PC-9 (cell line): ENCODE measurements at places on chromosomes 6 and 20.

- peak; percentile 78 for DNase-seq
These were observed 960 bp downstream of the ATP9A start for GRCh38 chr20:51766994-51767866.

DNA sequence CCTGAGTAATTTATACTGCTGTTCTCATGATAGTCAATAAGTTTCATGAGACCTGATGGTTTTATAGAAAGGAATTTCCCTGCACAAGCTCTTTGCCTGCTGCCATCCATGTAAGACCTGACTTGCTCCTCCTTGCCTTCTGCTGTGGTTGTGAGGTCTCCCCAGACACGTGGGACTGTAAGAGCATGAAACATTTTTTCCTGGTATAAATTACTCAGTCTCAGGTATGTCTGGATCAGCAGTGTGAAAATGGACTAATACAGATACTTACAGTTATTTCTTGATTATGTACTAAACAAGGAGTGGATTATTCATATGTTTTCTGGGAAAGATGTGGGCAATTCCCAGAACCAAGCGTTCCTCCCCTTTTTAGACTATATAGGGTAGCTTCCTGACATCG is 1.9 kb upstream of the TRIM38 start:
- no peak for DNase-seq

DNA sequence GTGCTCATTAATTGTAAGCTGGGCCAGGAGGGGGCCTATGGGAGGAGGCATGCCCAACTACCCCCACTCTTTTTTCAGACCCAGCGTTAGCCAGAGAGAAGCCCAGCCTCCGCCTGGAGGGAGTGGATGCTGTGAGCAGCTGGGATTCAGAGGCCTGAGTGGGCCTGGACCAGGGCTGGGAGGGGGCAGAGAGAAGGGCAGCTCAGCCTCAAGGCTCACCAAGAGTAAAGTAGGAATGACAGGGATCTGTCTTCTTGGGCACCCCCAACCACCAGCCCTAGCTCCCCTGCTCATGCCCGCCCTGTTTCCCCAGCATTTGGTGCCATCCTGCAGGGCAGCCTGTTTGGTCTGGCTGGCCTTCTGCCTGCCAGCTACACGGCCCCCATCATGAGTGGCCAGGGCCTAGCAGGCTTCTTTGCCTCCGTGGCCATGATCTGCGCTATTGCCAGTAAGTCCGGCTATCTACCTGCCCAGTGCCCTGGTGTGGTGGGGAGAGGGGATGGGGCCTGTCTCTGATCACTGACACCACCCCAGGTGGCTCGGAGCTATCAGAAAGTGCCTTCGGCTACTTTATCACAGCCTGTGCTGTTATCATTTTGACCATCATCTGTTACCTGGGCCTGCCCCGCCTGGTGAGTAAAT is 6.8 kb downstream of the SLC29A1 start:
- DNase-seq = no peak

GRCh38 chr6:139349464-139350020 is 24.9 kb downstream of the CITED2 start:
- peak; percentile 5 for DNase-seq

- no peak for DNase-seq
These were observed 301.3 kb downstream of the TFAP2B start for GRCh38 chr6:51120016-51120415.

GRCh38 chr6:147441751-147442150 is 66.7 kb upstream of the SAMD5 start:
- no peak for DNase-seq

- DNase-seq = no peak
These were observed 2.1 kb downstream of the GOPC start for GRCh38 chr6:117600008-117600743.

DNA sequence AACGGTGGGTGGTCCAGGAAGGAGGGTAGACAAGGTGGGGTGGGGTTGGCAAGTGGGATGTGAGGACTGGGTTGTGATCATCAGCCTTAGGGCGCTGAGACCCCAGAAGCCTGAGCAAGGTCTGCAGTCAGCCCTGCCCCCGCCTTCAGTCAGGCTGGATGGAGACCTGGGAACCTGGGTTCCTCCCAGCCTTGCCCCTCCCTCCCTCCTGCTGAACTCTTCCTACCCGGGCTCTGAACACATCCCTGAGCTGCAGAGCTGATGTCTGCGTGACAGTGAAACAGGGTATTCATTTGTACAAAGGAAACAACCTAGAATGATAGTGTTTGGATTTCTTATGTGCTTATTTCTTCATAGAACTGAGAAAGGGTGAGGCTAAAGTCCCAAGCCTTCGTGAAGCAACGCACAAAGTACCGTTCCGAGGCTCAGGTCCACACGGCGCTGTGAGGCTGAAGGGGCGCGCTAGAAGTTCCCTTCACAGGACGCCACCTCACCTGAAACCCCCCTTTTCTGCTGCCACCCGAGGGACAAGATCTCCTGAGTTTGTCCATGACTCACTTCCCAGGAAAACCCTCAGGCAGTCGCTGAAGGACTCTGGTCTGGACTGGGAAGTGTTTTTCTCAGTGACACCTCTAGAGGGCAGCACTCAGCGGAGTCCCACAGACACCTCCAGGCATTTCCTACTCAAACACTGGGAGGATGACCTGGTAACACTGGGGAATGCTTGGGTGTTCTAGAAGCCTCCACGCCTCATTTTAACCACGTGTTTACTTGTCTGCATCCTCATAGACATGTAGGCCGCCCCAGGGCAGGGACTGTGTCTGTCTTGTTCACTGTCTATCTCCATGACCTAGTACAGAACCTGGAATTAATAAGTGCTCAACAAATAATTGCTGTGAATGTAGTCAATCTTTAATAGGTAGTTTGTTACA is 1.2 kb downstream of the GSTA5 start:
- peak; percentile 63 for DNase-seq

DNA sequence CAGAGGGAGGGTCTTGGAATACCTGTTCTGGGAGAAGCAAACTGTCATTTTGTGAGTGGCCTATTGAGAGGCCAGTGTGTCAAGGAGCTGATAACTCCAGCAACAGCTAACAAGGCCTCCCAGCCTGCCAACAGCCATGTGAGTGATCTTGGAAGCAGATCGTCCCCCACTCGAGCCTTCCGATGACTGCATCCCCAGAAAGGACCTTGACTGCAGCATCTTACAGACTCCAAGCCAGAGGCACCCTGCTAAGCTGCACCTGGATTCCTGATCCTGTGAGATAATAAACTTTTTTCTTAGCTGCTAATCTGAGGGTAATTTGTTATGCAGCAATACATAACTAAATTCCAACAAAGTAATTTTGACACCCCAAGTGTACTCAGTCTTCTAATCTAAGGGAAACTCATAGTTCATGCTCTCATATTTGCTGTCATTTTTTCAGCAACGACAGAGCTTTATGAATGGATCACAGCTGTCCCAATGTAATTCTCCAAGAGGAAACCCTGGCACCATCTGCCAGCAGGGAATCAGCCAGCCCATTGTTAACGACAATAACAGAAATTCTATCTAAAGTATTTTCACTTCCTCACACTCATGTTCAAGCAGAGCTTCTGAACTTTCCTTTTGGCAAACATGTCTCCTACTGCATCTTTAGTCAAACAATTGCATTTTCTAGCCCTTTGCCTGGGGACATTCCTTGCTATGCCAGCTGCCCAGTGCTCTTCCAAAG is 470.2 kb upstream of the BTBD3 start:
- DNase-seq = no peak

GRCh38 chr20:62994869-62995281 is 11.9 kb downstream of the BHLHE23 start:
- DNase-seq = no peak
